Activated CD4-positive, alpha-beta T cell treated with anti-CD3 and anti-CD28 coated beads for 24 hours (primary cell): ENCODE measurements at places on chromosomes 1 and 21.

DNA sequence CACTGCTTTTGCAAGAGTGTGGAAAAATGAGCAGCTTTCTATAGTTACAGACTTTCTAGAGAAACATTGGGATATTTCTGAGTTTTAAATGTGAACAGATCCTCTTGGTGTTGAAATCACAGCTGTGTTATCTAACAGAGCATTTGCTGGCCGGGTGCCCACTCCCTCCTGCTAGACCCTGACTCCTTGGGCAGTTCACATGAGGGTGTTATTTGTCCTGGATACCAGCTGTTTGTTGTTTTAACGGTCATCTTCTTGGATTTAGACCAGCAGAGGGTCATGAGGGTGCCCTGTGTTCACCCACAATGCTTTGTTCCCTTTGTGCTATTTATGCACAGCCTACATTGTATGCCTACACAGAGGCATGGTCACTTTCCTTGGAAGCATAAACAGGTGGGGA lies 67.1 kb downstream of the CENPF start:
- no peak for DNase-seq

DNA sequence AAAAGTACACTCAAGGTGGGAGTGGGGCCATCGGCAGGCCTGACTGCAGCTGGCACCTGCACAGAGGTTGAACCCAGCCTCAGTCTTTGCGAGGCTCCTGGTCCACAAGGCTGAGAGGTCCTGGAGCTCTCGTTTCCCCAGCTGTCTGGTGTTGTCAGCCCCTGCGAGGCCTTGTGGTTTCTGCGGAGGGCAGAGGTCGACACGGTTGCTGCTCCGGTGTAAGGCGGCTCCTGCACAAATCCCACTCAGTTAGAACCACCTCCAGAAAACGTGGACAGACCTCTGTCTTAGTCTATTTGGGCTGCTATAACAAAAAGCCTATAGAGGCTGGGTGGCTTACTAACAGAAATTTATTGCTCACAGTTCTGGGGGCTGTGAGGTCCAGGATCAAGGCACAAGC lies 5.8 kb downstream of the KIAA1614 start:
- no peak for DNase-seq

DNA sequence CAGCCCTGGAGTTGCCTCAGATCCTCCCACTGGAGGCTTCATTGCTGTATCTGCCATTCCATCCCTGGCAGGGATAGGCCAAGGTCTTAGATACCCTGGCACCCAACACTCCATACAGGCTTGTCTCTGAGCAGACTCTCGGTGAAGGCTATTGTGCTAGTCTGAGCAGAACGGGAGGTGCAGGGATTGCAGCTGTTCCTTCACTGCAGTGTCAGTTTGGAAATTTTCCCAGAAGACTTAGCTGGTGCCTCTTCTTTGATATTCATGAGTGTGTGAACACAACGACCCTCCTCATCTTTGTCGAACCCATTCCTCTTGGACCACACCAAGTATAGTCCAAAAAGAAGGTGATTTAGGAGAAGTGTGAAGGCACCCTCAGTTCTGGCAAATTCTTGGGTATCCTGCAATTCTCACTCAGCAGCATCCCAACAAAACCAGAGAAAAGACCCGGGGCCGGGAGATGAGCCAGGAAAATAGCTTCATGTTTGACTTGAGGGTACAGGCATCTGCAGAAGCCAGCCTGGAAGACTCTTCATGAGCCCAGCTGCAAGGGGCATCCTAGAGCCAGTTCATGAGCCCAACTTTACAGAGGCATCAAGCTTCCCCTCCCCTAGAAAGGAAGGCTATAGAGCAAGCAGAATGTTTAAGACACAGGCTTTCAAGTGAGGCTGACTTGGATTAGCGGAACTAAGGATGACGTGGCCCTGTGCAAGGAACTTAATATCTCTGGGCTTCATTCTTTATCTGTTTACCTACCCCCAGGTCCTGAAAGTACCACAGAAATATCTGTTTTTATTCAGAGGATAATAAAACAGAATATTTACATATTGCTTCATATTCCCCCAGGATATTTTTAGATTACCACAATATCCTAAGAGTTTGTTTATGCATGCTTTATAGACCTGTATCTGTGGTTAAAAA lies 38.8 kb upstream of the HAO2 start:
- DNase-seq = no peak

DNA sequence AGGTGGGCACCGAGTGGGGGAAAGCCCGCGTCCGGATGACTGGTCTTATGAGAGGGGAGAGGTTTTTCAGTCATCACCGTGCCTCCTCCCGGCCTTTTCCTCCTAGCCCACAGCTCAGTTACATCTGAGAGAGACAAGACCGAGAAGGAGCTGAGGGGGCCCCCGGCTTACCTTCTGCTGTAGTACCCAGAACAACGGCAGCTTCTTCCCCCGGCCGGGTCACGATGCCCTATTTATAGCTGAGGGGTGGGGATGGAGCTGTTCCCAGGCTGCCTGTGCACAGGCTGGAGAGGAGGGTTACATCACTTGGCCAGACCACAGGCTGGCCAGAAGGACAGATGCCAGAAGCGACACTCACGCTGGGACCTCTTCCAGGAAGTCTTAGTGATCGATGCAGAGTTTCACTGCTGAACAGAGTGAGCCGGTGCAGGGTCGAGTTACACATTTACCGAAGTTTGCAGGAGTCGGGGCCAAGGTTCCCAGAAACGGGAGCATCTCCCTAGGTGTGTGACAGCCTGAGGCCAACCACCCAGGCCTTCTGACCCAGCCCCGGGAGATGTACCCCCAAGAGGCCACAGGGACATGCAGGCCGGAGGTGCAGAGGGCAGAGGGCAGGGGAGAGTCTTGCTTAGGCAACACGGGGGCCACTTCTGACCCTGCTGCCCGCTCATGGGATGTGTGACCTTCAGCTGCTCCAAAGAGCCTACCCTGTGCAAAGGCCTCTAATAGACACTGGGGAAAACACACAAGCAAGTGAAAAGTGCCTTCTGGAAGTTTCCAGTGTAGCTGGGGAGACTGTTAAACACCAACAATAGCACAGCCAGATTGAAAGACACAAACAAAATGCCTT lies at the start of gene AGT:
TSS of gene AGT (minus strand) at position 208 of the 850 bp plus-strand sequence. CDS start 3,299 bp downstream, outside the sequence.
- DNase-seq = no peak

DNA sequence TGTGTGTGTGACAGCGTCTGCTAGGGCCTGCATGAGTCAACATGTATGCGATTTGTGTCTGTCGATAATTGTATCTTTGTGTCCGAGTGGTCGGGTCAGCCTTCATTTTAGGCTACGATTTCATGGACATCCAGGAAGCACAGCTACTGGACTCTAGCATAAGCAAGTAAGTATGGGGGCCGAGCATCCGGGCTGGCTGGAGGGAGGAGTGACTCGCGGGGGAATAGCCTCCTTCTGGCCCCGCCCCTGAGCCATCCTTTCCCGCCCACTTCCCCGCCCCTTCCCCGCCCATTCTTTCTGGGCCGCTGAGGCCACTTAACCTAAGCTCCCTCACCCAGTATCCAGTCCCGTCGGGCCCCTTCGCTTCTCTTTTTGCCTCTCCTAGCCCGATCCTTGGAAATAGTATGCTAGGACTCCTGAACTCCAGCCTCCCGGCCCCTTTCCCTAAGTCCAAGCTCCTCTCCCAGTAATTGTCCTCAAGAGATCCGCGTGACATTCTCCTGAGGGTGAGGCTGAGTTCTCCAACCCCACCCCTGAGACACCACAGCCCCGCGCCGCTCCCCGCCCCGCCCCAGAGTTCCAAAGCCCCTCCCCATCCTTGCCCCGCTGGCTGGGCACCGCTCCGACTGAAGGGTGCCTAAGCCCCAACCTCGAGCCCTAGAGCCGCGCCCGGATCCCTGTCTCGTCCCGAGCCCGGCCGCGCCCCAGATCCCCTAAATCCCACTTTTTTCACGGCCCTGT lies 1.2 kb downstream of the MAP3K6 start:
- DNase-seq = peak; percentile 78

DNA sequence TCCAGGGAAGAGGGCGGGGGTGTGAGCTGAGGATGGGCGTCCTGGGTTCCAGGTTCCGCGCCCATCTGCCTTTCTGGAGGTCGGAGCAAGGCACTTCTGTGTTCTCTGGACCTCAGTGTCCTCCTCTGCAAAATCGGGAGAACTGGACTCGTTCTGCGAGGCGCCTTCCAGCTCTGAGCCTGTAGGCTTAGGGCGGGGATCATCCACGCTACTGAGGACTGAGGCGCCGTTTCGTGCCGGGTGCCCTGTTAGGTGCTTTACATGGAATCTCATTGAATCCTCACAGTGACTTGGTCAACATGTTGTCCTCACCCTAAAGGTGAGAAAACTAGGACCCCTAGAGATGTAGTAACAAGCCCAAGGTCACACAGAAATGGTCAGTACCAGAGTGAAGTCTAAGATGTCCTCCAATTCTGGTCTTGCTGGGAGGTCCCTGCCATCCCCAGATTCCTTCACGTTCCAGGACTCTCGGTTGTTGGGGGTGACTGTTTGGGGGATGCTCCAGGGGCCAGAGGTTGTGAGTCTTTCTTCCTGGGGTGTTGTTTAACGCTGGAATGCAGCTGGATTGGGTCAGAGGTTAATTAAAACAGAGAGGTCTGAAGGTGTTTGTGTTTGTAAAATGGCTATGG lies 677 bp downstream of the PRKAA2 start:
- no peak for DNase-seq

DNA sequence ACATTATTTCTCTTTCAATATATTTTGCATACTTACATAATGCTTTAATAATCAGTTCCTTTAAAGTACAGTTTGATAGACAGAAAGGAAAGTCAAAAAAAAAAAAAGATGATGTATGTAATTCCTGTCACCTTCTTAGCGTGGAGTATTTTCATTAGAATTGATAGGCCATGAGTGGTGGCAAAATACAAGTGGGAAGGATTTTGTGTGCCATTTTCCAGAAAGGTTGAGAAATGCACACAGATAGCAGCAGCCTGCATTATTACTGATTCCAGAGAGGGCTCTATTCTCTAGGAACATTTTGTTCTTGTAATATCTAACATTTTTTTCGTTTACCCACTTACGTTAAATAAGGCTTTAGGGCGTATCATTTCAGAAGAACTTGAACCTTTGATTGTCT lies 475.6 kb downstream of the DSCAM start:
- no peak for DNase-seq

DNA sequence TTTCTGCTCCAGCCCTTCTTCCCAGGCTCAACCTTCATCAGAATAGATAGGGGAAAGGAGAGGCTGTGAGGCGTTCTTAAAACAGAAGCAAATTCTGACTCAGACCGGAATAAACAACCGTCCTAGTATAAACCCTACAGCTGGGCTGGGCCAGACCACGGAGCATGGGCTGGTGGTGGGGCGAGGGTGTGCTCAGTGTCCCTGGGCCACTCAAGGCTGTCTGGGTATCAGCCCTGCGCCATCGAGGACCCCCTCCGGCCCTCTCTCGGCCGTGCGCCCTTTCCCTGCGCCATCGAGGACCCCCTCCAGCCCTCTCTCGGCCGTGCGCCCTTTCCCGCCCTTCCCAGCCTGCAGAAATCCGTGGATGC lies 36.0 kb downstream of the CAPN2 start:
- DNase-seq = no peak

GRCh38 chr1:6423321-6423999 lies 1.1 kb upstream of the ESPN start:
- peak; percentile 67 for DNase-seq

DNA sequence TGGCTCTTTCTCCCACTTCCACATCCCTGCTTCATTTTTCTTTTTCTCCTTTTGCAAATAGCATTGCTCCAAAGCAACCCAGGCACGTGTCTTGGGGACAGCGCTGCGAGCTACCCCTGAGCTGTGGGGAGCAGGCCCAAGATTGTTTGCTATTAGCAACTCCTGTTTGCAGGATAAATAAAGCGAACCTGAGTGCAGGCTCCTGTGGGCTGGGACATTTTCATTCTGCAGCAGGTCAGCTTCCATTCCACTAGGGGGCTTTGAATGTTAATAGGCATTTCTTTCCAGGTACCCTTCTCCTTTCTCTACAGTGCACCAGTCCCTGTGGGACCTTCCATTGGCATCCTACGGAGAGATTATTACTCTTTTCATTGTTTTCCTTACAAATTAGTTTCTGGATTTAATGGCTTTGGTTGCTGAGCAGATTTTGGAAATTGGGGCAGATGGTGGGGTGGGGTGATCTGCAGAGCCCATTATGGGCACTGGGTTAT lies 54.0 kb downstream of the OLFML3 start:
- no peak for DNase-seq

GRCh38 chr1:41894808-41895483 lies 23.8 kb downstream of the HIVEP3 start:
- no peak for DNase-seq

- no peak for DNase-seq
Measured at GRCh38 chr1:184557423-184558347, 170.9 kb downstream of the C1orf21 start.

DNA sequence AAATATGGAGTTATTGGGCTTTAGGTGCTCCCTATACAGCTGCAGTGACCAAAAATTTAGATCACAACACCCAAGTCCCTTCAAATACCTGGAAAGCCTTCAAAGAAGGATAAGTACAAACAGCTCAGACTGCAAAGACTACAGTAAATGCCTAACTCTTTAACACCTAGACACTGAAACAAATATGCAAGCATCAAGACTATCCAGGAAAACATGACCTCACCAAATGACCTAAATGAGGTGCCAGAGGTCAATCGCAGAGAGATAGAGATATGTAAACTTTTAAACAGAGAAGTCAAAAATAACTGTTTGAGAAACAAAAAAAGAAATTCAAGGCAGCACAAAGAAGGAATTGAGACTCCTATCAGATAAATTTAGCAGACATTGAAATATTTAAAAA lies 753.8 kb upstream of the B3GALT2 start:
- DNase-seq = no peak

GRCh38 chr1:91585982-91586381 lies 85.3 kb downstream of the CDC7 start:
- no peak for DNase-seq

GRCh38 chr1:167022384-167022783 lies 33.3 kb downstream of the MAEL start:
- DNase-seq = no peak

GRCh38 chr1:60949154-60949825 lies 133.1 kb upstream of the NFIA start:
- no peak for DNase-seq

DNA sequence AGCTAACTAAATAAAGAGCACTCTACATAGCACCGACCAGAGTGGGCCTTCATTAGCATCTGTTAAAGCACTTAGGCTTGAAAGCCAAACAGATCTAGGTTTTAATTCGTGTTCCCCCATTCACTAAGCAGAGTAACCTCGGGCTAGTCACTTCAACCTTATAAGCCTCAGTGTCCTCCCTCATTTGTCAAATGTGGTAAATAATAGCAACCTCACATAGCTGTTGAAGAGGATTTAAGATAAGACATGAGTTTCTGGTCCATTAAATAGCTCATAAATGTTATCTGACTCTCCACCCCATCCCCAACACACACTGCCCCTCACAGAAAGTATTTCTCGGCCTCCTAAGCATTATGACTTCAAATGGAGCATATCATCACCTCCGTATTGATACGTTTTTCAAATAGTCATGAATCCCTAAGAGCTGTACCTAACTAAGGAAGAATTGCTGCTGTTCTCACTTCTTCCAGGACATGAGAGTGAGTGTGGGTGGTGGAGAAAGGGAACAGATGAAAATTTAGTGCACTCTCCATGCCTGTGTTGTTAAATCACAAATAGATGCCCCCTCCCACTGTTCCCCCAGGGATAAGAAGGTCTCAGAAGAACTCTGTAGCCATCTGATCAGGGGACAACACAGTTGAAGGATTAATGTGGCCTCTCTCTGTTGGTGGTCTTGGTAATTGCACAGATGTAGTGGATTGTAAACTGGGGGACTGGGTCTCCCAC lies 47.6 kb downstream of the PLPP3 start:
- DNase-seq = no peak
